ENCODE measurements at places on chromosomes 1 and 21.

DNA sequence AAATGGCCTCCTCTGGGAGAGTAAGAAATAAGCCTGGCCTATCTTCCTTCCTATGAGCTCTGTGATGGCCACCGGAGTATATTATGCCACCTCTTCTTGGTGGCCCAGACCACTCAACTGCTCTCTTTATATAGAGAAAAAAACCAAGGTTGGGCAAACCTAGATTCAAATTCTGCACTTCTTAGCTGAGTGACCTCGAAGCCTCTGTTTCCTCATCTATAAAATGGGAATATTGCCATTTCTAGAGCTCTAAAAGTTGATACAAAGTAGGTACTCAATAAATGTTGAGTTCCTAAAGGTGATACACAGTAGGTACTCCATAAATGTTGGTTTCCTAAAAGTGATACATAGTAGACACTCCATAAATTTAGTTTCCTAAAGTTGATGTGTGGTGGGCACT lies 120.7 kb downstream of the HLCS start:
- no peak for DNase-seq

DNA sequence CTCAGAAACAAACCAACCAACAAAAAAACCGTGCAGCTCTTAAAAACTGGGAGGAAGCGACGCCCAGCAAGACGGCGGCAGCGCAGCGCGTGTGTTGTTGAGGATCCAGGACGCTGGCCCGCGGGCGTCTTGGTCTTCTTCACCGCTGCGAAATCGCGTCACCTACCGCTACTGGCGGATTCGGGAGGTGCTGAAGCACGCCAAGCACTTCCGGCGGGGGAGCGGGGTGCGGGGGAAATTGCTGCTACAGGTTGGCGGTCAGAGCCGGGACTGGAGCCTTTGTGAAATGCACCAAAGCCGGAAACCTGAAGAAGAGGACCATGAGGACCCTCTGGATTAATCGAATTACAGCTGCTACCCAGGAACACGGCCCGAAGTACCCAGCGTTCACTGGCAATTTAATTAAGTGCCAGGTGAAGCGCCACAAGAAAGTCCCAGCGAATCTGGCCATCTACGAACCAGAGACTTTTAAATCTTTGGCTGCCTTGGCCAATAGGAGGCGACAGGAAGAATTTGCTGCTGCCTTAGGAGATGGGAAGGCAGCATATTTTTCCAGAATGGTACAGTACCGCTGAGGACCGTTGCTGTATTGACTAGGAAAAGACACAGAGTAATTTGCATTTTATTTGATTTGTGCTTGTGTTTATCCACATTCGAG lies 11.9 kb upstream of the RIPPLY3 start:
- no peak for DNase-seq

- DNase-seq: no peak
Measured at GRCh38 chr1:59978026-59978425, 51.5 kb upstream of the CYP2J2 start.

DNA sequence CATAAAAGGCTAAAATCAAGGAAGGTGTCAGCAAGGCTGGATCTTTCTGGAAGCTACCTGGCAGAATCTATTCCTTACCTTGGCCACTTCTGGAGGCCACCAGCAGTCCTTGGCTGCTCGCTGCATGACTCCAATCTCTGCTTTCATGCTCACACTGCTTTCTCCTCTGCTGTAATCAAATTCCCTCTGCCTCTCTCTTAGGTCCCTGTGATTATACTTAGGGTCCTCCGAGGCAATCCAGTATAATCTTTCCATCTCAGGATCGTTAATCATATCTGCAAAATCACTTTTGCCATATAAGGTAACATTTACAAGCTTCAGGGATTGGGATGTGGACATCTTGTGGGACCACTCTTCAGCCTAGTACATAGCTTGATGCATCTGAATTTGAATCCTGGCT lies 110.7 kb upstream of the IVNS1ABP start:
- DNase-seq: no peak

DNA sequence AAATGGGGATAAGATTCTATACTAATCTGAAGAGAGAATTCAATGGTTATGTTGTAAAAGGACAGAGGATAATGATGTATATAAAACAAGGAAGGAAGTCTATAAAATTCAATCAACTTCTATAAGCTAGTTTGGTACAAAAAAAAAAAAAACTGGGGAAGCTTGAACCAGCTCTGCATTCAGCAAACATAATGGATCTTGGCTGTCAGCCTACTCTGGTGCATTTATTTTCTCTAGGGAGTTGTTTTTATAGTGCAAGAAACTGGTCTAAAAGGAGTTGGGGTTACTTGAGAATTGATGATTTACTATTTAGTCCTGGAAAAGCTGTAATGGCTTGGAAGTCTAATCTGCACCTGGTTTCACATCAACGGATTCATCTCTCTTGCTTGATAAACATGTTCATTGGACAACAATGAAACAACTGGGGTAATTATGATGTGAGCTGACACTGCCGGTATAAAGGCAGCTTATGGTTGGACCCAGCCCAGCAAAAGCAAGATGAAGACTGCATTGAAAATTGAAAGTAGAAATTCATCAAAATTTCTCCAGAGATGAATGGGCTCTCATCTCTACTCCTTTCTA lies 199.4 kb upstream of the NRIP1 start:
- DNase-seq: no peak

DNA sequence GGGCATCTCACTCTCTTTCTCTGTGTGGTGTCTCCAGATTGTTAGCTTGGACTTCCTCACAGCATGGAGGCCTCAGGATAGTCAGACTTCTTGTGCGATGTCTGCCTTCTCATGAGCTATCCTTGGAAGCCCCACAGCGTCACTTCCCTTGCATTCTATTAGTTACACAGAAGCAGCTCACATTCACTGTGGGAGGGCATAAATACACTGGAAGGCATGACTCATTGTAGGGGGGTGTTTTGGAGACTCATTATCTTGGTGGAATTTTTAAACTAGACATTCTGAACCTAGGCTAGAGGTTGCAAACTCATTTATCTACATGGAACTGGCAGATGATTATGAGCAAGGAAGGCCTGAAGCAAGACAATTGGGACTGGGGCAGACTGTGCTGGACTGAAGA lies 21.4 kb upstream of the FASLG start:
- DNase-seq: no peak

GRCh38 chr1:34642679-34643078 lies 112.2 kb upstream of the GJB5 start:
- DNase-seq: no peak

- DNase-seq: no peak
Measured at GRCh38 chr1:99738858-99739465, 27.5 kb downstream of the FRRS1 start.

DNA sequence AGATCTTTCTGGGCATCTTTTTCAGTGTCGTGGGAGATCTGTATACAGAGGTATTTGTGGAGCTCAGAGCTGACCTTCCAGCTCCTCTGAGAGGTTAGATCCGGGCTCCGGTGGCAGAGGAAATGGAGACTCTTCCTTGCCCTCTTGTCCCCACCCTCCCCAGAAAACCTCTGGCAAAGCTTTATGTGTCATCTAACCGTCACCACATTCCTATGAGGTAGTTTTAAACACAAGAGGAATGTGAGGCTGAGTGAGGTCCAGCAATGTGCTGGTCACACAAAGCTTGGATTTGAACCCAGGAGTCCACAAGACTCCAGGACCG lies 1.2 kb downstream of the CD160 start:
- DNase-seq: no peak

DNA sequence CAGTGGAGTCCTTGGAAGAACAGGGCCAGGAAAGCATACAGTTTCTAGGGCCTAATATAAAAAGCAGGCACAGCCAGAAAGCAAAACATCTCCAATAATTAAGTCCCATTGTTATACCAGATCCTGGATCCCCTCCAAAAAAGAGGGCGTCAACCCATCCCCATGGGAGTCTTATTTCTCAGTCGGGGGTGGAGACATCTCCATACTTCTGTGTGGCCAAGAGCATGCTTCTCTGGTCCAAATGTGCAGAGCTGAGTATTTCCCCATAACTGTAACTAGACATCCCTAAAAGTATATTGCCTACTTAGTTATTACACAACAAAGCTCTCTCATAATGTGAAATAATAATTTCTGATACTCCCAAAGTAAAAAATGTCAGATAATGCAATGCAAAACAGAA lies 104.2 kb upstream of the SOX13 start:
- no peak for DNase-seq

GRCh38 chr1:236282425-236282716 lies 613 bp upstream of the ERO1B start:
- DNase-seq: no peak

- no peak for DNase-seq
Measured at GRCh38 chr1:218409946-218410510, 64.9 kb downstream of the TGFB2 start.

GRCh38 chr1:196043268-196043667 lies 565.0 kb downstream of the KCNT2 start:
- no peak for DNase-seq

- no peak for DNase-seq
Measured at GRCh38 chr1:96967311-96967710, 245.7 kb downstream of the PTBP2 start.

DNA sequence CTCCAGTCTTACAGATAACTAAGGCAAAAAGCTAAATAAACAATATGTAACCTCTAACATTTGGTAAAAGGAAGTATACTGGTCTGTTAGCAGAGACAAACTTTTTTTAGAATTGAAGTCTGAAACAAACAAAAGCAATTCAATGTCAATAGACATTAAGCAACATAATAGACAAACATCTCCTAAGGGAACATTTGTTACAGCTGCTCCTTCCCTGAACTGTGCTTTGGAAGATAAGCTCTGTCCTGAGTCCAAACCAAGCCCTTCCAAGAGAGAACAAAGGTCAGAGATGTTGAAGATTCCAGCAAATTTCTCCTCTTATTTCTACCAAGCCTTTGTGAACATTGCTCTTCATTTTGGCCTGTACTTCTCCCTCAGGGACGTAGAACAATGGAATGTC lies 25.3 kb downstream of the FMO2 start:
- DNase-seq: no peak

DNA sequence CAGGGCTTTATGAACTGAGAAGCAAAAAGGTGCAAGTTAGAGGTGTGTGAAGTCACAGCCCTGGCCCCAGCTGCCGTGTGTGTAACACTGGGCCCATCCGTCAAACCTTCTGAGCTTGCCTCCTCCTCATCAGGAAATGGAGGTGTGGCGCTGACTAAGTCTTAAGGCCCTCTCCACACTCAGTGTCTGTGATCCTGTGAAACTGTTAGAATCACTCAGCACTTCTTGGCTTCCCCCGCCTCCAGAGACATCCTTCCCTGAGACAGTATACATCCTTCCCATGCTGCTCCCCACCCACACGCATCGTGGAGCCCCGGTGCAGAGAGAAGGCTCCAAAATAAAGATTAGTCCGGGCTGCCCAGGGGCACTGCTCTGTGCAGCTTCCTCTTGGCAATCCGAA lies 33.3 kb downstream of the LRP8 start:
- no peak for DNase-seq

DNA sequence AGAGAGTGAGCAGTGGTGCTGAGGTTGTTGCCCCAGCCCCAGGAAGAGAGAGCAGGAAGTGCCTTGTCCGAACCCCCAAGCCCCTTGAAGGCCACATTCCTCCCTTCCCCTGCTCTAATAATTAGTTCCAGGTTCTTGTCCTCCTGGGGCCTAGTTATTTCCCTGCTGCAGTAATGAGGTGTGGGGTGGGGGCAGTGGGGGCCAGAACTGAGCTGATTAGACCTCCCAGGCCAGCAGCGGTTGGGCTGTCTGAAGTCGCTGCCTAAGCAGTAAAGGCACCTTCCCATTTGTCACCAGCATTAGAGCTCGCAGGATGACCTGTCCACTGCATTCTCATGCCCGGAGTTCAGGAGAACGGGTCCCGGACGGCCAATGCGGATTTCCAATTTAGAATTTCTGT lies 186.5 kb upstream of the CSF3R start:
- no peak for DNase-seq

- DNase-seq: peak; percentile 5
Measured at GRCh38 chr1:200240656-200241055, 169.2 kb downstream of the ZNF281 start.

- DNase-seq: no peak
Measured at GRCh38 chr1:75672528-75673393, 51.7 kb upstream of the ACADM start.

- DNase-seq: no peak
Measured at GRCh38 chr21:41207401-41208375, 39.7 kb downstream of the BACE2 start.

GRCh38 chr1:219188331-219188803 lies 14.7 kb downstream of the LYPLAL1 start:
- no peak for DNase-seq
